ENCODE measurements at places on chromosomes 5 and 9.

DNA sequence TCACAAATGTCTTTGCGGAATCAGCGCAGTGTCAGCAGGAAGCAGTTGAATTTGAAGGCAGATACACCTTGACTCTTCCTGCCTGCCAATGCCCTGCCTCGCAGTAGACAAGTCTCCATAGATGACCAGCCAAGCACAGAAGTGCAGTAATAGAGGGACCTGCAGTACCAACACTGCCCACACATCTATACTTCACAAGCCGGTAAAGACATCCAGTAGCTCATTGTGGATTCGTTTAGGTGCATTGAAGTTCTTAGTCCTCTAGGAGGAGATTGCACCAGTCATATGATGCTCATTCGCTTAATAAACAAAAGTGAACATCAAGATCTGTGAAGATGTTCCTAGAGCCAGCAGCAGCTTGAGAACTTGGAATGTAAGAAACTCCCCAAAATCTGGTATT lies 7.1 kb upstream of the IFNA2 start:
- H3K4me3 ChIP-seq = no peak overlapping the region
- DNase-seq = no peak
- H3K36me3 ChIP-seq = no peaks in the 10 kb centered on the region
- H3K4me1 ChIP-seq = peaks cover 14% of the 10 kb centered on the region
- peaks cover 81% of the 10 kb centered on the region for H3K27me3 ChIP-seq

DNA sequence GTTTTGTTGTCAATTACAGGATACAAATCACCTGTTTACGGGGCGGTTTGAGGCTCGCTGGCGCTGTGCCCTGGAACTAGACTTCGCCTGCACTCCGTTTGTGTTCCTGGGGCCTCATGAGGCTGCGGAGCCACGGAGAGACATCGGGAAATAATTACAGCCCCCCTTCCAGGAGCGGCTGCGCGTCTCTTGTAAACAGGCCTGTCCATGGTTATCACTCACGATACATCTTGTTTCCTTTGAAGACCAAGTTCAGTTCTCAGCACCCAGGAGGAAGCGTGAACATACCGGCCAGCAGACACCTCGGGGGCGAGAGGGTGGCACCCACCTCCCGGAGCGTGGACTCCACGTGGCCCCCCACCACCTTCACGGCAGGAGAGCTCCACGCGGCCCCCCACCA lies 297.1 kb upstream of the IRX4 start:
- no peaks in the 10 kb centered on the region for H3K4me1 ChIP-seq
- no peak overlapping the region for H3K4me3 ChIP-seq
- DNase-seq = no peak
- H3K27ac ChIP-seq = no peak overlapping the region

GRCh38 chr5:139342423-139342723 lies 719 bp downstream of the PAIP2 start:
- H3K27ac ChIP-seq = peak overlapping the region; percentile 99
- DNase-seq = no peak
- peak overlapping the region; percentile 95 for H3K4me3 ChIP-seq

- DNase-seq = no peak
- H3K4me3 ChIP-seq = no peak overlapping the region
- H3K4me1 ChIP-seq = no peaks in the 10 kb centered on the region
- H3K27me3 ChIP-seq = no peaks in the 10 kb centered on the region
- H3K27ac ChIP-seq = no peak overlapping the region
- no peaks in the 10 kb centered on the region for H3K36me3 ChIP-seq
These were observed 200.4 kb downstream of the FBXL7 start for GRCh38 chr5:15700373-15700772.

GRCh38 chr5:111857623-111858022 lies 100.6 kb upstream of the NREP start:
- peaks cover 7% of the 10 kb centered on the region for H3K4me1 ChIP-seq
- no peaks in the 10 kb centered on the region for H3K27me3 ChIP-seq
- H3K36me3 ChIP-seq = no peaks in the 10 kb centered on the region

DNA sequence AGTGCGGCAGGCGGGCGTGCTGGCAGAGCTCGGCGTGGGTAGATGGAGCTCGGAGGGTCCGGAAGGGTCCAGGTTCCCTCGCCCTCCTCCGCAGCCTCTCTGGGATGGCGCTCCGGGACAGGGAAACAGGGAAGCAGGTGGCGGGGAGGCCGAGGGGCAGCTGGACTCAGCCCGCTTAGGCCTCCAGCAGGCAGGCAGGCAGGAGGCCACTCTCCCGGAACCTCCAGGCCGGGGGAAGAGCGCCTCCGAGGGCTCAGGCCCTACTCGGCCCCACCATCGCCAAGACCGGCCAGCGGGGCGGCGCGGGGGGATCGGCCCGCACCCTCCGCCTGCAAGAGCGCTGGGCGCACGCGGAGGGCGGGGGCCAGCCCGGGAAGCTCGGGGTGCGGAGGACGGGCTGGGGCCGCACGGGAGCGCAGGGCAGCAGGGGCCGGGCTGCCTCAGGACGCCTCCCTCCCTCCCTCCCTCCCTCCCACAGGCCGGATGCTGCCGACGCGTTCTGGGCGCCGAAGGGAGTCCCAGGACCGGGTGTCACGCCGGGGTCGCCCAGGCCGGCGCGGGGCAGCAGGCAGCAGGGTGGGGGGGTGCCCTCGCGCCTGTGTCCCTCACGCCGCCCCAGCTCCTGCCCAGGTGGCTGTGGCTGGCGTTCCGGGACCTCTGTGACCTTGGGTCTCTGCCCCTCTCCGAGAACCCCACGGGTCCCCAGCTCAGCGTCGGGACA lies 977 bp downstream of the MGAT4B start:
- peak overlapping the region; percentile 97 for H3K27ac ChIP-seq
- peaks cover 23% of the 10 kb centered on the region for H3K36me3 ChIP-seq
- no peak for DNase-seq
- peaks cover 42% of the 10 kb centered on the region for H3K4me1 ChIP-seq

DNA sequence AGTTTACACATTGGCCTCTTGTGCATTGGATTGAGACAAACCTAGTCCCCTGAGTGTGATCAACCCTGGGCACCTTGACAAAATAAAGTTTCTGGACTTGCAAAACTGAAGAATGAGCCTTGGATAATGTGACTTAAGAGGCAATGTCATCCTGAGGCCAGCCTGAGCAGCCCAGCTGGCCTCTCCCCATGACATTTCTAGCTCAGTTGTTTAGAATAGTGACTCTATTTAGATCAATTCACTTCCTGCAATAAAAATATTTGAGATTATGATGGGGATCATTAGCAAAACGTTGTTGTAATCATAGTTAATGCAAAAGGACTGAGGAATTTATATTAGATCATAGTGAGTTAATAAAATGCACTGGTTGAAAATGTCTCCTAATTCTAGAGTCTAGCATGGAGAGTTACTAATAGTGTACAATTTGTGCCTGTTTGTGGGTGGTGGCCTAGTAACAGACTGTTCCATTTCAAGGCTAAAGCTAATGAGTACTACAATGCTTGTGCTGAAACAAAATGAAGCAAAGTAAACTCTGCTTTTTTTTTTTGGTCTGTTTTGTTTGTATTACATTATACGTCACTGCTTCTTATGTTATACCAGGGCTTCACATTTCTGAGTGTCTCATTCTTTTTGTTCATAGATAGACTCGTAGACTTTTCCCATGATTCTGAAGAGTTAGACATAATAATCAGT lies 10.9 kb upstream of the RHOBTB3 start:
- no peaks in the 10 kb centered on the region for H3K4me1 ChIP-seq
- no peak for DNase-seq
- H3K27me3 ChIP-seq = no peaks in the 10 kb centered on the region
- no peak overlapping the region for H3K27ac ChIP-seq
- no peaks in the 10 kb centered on the region for H3K36me3 ChIP-seq

DNA sequence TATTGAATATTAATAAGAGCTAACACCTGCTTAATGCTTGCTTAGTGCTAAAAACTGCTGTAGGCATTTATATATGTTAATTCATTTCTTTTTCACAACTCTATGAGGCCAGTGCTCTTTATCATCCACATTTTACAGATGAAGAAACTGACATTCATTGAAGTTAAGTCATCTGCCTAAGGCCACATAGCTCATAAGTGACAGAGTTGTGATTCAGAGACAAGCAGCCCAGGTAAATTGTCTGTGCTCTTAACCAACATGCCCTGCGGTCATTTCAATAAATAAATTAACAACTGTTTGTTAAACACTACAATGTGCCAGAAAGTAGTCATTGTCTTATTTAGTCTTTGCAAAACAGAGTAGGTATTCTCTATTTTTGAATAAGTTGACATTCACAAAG lies 1354.4 kb upstream of the C9orf72 start:
- no peak overlapping the region for H3K27ac ChIP-seq
- no peak overlapping the region for H3K4me3 ChIP-seq
- no peaks in the 10 kb centered on the region for H3K27me3 ChIP-seq
- H3K36me3 ChIP-seq = no peaks in the 10 kb centered on the region

- H3K36me3 ChIP-seq = no peaks in the 10 kb centered on the region
- DNase-seq = no peak
- H3K27me3 ChIP-seq = peaks cover 6% of the 10 kb centered on the region
These were observed 190.6 kb upstream of the C9orf72 start for GRCh38 chr9:27763831-27764230.

DNA sequence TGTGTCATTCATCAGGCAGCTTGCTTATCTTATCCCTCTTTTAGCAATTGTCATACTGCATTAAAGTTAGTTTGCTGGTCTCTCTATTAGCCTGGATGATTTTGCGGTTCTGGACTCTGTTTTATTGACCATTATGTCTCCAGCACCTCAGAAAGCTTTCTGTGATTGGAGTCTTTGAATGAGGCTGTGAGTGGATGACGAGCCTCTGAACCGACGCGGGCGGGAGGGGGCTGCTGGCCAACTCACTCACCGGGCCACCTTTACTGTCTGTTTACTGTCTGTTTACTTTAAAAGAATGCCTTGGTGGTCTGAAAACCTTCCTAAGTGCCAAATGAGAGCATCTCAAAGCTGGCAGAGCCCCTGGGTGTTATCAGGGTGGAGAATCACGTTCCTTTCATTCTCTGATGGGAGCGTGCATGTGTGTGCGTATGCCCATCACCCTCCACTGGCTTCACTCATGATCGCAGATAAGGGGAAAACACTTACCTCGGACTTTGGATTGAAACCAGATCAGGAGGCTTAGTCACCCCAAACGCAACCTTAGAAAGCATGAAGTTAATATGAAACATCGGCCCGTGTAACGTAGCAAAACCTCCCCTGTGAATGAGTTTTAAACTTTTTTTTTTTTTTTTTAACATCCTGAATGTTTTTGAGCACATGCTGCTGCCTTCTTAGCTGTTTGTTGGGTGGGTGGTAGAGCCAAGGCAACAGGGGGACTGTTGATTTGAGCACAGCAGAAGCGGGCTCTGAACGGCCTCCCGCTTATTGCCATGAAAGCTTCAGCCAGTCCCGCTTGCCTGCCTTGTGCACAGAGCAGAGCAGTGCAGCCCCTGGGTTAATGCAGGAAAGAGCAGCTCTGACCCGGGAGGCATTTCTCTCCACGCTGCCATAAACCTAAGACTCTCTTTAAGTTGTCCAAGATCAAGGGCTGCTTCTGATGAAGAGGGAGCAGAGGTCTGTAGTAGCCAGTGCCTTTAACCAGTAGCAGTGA lies 173.6 kb downstream of the GADD45G start:
- no peak for DNase-seq
- peaks cover 23% of the 10 kb centered on the region for H3K4me1 ChIP-seq
- no peak overlapping the region for H3K4me3 ChIP-seq
- H3K27ac ChIP-seq = peak overlapping the region; percentile 42
- no peaks in the 10 kb centered on the region for H3K36me3 ChIP-seq

GRCh38 chr5:139684881-139685749 lies 37.0 kb downstream of the CXXC5 start:
- H3K36me3 ChIP-seq = peaks cover 52% of the 10 kb centered on the region
- no peak for DNase-seq
- H3K27ac ChIP-seq = peak overlapping the region; percentile 92

GRCh38 chr5:178234750-178235587 lies 2.4 kb upstream of the PHYKPL start:
- no peaks in the 10 kb centered on the region for H3K27me3 ChIP-seq
- H3K36me3 ChIP-seq = peaks cover 14% of the 10 kb centered on the region
- peak overlapping the region; percentile 11 for H3K27ac ChIP-seq
- peak; percentile 45 for DNase-seq
- peaks cover 27% of the 10 kb centered on the region for H3K4me1 ChIP-seq

GRCh38 chr5:112306956-112307355 lies 112.1 kb downstream of the EPB41L4A start:
- no peak for DNase-seq
- H3K27me3 ChIP-seq = peaks cover 39% of the 10 kb centered on the region
- H3K36me3 ChIP-seq = no peaks in the 10 kb centered on the region

GRCh38 chr5:6712142-6712576 lies 1.1 kb upstream of the TENT4A start:
- peak; percentile 43 for DNase-seq
- H3K27ac ChIP-seq = peak overlapping the region; percentile 98
- H3K27me3 ChIP-seq = no peaks in the 10 kb centered on the region
- H3K4me3 ChIP-seq = peak overlapping the region; percentile 89
